ENCODE measurements at places on chromosomes 5 and 9.
A peak's percentile ranks its signal among the peaks of the same experiment; 100 is the strongest.

DNA sequence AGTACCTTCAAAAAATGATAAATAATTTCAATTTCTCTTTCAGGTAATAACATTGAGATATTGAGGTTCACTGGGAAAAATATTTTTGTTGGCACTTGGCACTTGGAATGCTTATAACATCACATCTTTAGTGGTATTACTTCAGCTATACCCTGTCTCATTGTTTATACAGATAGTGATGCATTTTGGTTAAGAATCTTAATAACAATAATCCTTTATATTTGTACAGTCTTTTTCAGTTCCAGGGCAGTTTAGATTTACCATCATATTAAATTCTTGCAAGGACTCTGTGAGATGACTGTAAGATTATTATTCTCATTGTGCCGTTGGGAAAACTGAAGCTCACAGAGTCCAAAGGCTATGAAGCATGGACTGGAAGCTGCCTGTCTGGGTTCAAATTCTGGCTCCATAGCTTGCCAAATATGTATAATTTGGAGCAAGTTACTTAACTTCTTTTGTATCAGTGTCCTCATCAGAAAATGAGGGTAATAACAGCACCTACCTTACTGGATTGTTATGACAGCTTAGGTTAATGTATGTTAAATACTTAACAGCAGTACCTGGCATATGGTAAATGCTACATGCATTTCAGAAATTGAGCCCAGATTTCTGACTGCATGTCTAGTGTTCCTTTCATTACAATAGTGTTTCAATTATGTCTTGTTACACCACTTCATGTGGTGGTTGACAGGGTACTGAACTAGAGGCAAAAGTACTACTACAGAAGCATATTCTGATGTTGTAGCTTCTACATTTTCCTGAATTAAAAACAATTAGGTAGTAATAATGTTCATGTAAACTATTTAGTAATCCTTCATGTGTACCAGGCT lies 272.2 kb downstream of the PLK2 start:
- no peak for DNase-seq

DNA sequence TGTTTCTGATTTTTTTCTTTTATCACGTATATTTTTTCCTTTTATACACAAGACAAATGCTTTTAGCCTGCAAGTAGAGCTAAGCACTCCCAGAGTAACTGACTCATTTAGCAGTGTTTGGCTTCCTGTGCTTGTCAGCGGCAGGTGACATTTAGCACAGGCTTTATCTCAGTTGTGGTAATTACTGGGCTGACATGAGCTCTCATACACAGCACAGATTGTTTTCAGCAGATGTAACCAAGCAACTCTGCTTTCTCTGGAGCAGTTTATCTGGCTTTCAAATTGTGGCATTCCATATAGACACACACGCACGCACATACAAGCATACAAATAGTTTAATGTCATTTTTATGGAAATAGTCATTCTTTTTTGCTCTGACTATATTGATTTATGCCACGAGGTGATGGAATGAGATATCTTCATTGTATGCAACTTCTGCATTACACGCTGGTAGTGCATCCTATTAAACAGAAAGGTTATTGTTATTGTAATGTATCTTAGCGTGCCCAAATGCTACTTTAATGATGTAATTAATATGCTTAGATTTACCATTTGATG lies 379.0 kb upstream of the GRAMD2B start:
- DNase-seq: no peak

DNA sequence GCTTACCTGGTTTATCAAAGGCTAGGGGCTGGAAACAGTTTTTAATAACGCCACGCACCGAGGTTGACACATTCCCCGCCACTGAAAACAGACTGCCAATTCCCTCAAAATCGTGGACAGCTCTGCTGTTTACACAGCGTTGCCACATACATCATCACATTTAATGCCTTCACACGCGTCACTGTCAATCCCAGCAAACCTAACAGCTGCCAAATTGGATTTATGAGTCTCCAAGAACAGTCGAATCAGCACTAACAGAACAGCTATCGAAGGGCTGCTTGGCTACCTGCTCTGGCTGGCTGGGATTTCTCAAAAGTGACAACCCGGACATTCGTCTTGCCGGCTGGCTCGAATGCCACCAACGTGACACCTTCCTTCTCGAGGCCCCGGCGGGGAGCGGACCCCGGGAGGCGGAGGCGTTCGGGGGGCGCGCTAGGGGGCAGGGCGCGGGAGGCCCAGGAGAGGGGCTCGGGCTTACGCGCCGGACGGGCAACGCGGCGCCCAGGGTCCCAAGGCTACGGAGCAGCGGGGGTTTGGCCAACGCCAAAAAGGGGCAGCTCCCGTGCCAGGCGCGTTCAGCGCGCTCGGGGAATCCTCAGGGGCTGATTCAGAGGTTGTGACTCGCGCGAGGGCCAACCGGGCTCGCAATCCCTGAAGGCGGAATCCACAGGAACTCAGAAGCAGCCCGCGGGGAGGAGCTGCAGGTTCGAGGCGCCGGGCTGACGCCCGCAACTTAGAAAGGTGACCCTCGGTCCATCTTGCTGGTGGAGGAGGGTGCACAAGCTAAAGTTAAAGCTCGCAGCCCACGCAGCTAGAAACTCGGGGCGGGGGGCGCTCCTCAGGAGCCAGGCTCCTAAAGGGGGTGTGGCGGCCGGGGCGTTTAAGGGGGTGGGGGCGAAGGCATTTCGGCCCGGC lies 1.2 kb downstream of the CDC14B start:
- no peak for DNase-seq

DNA sequence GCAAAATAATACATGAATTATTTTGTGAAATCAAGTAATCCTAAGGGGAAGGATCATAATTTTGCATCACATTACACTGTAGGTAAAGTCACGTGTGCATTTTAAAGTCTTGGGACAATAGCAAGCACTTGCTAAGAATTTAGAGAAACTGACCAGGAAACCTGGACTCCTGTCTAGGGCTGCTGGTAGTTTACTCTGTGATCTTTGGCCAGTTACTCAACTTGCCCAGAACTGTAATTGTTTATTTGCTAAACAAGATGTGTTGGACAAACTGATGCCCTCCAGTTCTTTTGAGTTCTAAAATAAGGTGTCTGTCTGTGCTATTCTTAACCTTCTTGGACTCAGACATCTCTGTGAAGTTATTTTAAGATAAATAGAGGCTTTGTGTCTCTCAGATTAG lies 594.8 kb upstream of the DMAC1 start:
- no peak for DNase-seq

DNA sequence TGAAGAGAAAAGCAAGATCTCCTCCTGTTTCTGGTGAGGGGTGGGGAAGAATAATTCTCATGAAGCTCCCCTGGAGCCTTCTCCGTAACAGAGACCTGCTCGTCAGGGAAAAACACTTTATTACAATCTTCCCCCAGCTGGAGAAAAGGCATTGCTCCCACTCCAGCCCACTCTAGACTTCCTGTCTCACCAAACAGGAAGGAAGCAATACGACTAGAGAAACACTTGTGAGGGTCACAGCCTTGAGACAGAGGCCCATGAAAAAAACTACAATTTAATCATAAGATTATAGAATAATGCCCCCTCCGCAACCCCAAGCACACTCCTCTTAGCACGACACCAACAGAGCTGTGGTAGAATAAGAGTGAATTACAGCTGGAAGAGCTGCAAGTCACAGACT lies 197.2 kb upstream of the S1PR3 start:
- no peak for DNase-seq

- no peak for DNase-seq
These were observed 217.6 kb downstream of the NFIB start for GRCh38 chr9:14096258-14096922.

GRCh38 chr5:103305809-103306208 lies 47.2 kb downstream of the MACIR start:
- DNase-seq: no peak

GRCh38 chr9:22354699-22355384 lies 91.8 kb upstream of the DMRTA1 start:
- no peak for DNase-seq

DNA sequence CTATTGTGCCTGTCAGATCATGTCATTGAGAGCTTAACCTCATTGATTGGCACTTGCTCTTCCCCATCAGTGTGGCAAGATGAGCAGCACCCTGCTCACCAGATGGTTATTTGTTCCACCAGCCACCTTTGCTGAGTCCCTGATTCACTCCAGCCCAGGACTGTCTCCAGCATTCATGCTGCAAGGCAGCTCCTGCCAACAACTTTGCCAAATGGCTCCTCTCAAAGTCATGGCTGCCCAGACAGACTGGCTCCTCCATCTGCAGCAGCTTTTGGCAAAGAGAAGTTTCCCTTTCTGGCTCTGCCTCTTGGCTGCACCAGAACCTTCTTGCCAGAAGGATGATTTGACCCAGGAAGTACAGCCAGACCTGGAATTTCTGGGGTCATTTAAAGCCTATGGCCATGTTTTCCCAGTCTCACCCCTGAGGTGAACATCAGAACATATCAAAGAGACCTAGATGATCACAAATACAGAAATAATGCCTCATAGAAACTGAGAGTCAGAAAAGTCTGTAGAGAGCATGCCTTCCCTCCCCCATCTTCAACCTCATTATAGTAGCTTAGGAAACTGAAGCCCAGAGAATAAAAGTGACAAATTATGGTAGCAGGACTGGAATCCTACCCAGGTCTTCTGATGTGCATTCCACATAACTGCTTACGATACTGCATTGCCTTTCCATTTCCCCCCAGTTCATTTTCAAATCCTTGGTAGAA lies 10.4 kb downstream of the PPP2R2B start:
- peak; percentile 23 for DNase-seq

DNA sequence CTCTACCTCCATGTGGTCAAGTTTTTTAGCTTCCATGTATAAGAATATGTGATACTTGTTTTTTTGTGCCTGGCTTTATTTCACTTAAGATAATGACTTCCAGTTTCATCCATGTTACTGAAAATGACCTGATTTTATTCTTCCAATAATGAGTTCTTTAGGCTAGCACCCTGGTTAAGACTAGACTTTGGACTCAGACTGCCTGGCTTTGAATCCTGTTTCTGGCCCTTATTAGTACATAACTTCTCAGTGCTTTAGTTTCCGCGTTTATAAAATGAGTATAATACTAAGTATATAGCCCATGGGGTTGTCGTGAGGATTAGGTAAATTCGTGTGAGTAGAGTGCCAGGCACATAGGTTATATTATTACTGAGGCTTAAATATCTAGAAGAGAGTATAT lies 18.5 kb downstream of the KIAA1958 start:
- no peak for DNase-seq

- DNase-seq: no peak
These were observed 74.3 kb downstream of the NIPBL start for GRCh38 chr5:36950586-36951457.

- DNase-seq: no peak
These were observed 37.9 kb downstream of the LNPEP start for GRCh38 chr5:96973532-96974401.

- no peak for DNase-seq
These were observed 3.5 kb downstream of the SOWAHA start for GRCh38 chr5:132816554-132816953.

DNA sequence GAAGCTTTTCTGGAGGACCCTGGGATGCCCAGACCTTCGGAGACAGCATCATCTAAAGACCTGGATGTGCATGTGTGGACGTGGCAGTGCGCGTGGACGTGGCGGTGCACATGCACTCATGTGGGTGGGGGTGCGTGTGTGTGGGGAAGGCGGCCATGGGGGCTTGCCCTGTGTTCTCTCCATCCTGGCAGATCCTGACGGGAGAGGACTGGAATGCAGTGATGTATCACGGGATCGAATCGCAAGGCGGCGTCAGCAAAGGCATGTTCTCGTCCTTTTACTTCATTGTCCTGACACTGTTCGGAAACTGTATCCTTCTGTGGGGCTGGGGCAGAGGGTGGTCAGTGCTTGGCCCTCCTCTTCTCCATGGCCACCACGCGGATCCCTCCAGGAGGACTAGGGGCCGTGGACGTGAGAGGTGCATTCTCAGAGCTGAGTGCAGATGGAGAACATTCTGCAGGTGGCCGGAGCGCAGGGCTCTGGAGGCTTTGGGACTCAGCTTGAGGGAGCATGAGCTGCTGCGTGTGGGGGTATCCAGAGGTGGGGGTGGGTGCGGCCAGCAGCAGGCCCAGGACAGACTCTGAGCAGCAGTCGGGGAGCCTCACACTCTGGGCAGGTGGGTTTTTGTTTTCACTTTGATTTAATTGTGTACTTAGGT lies 129.1 kb downstream of the CACNA1B start:
- DNase-seq: no peak

- DNase-seq: no peak
These were observed 10.3 kb downstream of the NINJ1 start for GRCh38 chr9:93123561-93124283.

GRCh38 chr5:59158165-59158564 lies 575.3 kb downstream of the RAB3C start:
- DNase-seq: no peak

DNA sequence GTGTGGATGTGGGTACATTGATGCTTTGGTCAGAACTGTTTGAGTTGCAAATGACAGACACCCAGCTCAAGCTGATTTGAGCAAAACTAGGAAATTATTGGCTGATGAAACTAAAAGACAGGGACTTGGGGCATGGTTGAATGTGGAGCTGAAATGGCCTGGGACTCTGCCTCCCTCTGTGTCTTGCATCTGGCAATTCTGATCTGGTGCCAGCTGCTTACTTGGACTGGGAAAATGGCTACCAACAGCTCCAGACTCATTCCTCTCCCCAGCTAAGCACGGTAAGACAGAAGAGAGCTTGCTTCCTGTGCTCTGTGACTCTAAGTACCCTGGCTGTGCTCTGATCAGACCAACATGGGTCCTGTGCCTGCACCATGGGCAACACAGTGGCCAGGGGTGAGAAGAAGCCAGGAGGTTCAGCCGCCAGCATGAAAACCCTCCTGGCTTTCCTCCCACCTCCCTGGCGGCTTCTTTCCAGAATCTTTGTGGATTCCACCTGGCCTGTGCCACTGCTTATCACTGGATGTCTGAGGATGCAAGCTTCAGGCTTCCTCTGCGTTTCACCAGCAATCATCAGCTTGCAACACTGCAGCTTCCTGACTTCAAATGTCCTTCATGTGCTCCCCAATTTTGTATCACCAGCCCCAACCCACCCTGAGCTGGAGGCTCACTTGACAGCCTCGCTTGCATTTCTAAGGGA lies 44.1 kb downstream of the C5orf15 start:
- DNase-seq: no peak

- no peak for DNase-seq
These were observed 2.7 kb downstream of the MATR3 start for GRCh38 chr5:139296198-139296597.

- DNase-seq: no peak
These were observed 162.6 kb downstream of the TAF11L14 start for GRCh38 chr5:17796757-17797396.

DNA sequence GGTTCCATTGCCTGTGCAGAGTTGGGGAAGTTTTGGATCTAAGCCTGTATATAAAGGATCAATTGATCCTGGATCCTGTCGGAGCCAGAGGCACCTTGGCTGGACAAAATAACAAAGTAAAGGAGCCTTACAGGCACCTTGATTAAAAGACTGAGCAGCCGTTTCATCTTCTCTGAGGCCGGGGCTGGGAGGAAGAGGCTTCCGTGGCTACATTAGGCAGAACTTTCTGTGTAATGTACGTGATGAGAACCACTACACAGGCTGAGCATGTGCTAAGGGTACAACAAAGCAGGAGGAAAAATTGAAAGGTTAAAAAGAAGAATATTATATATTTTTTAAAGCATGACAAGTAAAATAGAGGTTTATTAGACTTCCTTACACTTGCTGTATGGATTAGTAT lies 37.0 kb downstream of the IL31RA start:
- DNase-seq: no peak

GRCh38 chr5:2465383-2465782 lies 286.1 kb downstream of the IRX2 start:
- no peak for DNase-seq
